ENCODE measurements at places on chromosomes 11 and 22. TPM values are rescaled to one million over a fixed set of nuclear protein-coding genes. Genes with fewer than 3 reads are reported as not detected.

The SCGB2A2 gene
- not detected for total RNA-seq

The NXPE2 gene
- total RNA-seq: not detected

The USP2 gene
- total RNA-seq: 0.96 TPM

DNA sequence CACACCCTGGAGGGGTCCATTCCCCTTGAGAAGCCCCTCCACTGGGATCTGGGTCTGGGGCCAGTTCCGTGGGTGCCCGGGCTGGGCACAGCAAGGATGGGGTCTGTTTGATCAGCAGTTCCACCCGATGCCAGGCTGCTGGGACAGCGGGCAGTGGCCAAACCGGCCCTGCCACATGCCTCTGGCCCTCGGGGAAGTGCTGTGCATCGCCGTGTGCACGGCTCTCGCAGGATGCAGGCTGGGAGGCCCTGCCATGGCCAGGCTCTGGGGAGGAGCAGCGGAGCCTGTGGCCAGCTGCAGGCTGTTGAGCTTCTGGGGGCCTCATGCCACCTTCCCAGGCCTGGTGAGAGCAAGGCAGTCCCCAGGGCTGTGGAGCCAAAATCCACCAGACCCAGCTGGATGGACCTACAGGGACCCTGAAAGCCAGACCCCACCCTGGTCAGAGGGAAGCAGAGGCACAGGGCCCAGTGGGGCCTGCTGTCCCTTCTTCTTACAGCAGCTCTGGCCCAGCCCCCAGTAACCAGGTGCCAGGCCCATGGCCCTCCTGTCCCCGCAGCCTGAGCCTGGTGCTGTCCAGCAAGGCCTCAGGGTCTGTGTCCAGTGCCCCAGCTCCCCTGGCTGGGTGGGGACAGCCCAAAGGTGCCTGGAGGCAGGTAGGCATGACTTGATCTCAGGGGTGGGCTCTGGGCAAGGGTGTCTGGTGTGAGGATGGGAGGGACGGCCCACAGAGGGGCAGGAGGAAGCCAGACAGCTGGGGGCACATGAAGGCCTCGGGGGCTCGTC lies 57.3 kb downstream of the WNT7B start:
- no peak for DNase-seq

DNA sequence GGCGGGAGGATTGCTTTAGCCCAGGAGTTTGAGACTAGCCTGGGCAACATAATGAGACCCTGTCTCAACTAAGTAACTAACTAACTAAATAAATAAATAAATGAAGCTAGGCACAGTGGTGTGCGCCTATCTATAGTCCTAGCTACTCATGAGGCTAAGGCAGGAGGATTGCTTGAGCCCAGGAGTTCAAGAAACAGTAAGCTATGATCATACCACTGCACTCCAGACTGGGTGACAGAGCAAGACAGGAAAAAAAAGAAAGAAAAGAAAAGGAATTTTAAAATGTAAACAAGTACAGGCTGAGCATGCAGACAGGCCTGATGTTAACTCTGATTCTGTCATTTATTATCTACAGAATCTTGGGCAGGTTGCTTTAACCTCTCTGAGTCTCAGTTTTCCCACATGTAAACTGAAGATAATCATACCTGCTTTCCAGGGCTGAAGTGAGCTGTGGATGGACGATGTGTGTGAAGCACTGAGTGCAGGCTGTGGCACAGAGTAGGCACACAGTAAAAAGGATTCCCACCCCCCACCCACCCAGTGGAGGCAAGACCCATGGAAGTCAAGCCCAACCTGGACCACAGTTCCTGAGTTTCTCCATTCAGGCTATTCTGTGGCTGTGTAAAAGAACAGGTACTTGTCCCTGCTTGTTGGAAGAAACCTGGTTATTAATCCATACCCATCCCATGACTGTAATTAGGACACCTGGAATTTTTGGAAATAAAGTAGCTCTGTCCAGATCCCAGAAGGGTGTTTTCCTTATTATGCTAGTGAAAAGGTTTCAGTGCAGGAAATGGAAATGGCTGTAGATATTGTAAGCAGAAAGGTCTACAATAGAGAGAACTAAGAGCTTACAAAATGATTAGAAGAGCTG lies 18.7 kb upstream of the SCUBE2 start:
- no peak for DNase-seq

DNA sequence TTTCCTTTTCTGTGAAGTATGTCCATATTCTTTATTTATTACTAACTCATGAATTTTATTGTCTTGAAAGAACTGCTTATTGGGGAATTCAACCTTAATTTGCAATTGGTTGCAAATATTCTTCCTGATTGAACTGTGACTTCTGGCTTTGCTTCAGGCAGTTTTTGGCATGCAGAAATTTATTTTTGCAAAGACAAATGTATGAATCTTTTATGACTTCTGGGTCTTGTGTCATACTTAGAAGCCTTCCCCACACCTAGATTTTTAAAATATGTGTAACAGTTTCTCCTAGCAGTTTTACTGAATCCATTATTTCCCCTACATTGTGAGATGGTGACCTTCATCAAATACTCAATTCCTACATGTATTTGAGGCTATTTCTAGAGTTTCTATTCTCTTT lies 12.3 kb downstream of the MRE11 start:
- DNase-seq: no peak

Data from activated CD8-positive, alpha-beta T cell treated with anti-CD3 and anti-CD28 coated beads for 36 hours (primary cell).